ENCODE measurements at places on chromosomes 1 and 21.

DNA sequence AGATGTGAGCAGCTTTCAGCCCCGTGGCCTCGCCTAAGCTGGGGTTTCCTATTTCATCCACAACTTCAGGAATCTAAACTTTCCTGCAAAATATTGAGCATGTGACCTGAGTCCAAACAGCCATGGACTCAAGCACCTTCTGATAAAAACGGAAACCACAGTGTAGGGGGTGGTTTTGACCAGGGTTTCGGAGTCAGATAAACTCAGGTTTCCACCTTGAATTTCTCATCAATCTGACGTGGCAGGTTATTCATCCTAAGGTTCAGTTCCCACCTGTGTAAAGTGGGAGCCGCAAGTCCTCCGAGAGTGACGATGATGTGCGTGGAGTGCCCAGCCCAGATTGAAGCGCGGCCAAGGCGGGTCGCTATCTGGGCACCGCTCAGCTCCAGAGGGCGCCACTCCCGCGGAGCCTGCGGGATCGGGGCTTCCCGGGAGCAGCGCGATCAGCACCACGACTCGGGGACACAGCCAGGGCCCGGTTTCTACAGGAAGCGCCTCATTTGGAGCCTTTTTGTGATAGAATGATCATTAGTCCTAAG, 871 bp upstream of the ETS2 start:
- peak; percentile 39 for DNase-seq

- no peak for DNase-seq
Measured at GRCh38 chr1:240492832-240493440, 119.0 kb downstream of the GREM2 start.

GRCh38 chr1:233664253-233664652, 50.3 kb downstream of the KCNK1 start:
- DNase-seq = no peak

- no peak for DNase-seq
Measured at GRCh38 chr1:175635092-175635491, 108.3 kb downstream of the TNR start.

- DNase-seq = no peak
Measured at GRCh38 chr1:91799159-91799558, 86.8 kb downstream of the TGFBR3 start.

GRCh38 chr1:113103048-113103447, 30.1 kb downstream of the LRIG2 start:
- DNase-seq = no peak

- no peak for DNase-seq
Measured at GRCh38 chr1:77539519-77540142, 142.8 kb downstream of the ZZZ3 start.

DNA sequence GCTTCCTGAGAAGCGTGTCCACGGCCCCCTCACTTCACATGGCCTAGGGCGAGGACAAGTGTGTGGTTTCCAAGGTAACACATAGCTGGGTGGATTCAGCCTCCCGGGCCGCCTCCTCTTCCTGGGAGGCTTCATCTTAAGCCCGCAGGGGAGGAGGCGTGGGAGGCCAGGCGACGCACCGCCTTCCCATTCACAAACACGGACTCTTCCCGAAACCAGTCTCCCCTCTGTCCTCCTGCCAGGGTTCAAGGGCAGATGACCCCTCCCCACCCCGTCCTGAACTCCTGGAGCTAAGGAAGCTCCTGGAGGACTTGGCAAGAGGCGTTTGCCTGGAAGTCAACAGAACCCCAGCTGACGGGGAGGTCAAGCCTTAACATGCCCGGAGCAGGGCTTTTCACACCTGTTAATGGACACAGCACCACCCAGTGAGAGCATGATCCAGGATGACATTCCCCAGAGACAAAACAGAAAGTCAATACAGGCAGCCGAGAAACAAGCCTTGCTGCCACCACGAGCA, 56.7 kb downstream of the KCNN3 start:
- peak; percentile 24 for DNase-seq

DNA sequence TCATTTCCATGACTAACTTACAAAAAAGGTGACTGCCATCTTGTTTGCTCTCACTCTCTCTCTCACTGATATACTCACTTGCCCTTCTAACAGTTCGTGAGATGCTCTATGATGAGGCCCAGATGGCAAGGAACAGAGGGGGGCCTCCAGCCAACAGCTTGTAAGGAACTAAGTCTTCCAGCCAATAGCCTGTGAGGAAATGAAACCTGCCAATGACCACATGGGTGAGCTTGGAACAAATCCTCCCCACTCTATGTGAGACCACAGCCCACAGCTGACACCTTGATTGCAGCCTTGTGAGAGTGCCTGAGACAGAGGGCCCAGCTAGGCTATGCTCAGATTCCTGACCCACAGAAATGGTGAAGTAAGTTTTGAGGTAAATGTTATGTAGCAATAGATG, 153.7 kb downstream of the HHIPL2 start:
- no peak for DNase-seq

- no peak for DNase-seq
Measured at GRCh38 chr1:218430346-218430745, 85.2 kb downstream of the TGFB2 start.

- no peak for DNase-seq
Measured at GRCh38 chr1:210024996-210025395, 87.0 kb downstream of the SYT14 start.

DNA sequence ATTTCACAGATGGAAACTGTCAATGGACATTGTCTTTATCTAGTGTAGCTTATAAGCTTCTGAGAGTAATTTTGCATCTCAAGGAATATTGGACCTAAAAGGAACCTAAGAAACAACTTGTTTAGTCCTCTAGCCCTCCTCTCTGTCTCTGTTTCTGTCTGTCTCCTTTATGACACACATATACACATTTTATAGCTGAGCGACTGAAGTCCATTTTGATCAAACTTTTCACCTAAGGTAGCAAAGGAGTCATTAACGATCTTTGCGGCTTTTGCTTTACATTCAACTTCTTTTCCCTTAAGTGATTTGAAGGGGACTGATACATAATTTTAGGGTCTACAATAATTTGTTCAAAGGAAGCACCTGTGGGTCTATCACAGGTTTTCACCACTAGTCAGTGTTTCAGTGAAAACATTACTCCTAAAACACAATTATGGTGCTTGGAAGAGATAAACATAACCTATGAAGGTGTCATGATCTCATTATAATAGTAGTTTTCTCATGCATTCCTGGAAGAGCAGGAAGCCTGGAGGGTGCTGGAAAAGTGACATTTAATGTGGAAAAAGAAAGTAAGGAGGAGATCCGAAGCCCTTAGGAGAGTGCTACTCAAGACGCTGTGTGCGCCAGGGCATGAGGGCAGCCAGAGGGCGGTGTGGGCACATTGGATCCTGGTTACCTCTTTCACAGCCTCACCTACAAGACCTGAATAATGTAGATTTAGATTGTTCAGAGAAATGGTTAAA, 248.6 kb downstream of the DNM3 start:
- no peak for DNase-seq

GRCh38 chr1:200414657-200415056, 4.8 kb upstream of the ZNF281 start:
- DNase-seq = no peak

- no peak for DNase-seq
Measured at GRCh38 chr1:239387304-239388158, 1.2 kb downstream of the CHRM3 start.

All from anterior cingulate cortex (tissue), 58 donors.